ENCODE measurements at places on chromosomes 11 and 22.

DNA sequence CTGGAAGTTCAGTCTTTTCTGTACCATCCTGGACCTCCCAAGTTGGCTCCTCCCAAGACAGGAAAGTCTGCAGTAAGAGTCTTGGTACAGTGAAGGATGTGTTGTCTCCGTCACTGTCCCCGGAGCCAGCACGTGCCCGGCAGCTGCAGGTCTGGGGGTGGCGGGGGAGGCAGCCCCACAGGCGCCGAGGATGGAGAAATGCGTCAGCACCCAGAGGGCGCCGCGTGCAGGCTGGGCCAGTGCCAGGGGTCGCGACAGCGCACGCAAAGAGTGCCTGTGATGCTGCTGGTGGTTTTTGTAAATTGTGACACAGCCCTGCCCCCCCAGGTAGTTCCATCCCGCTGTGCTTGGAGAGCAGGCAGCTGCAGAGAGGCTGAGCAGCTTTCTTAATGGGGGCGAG, 1200.5 kb downstream of the BRD1 start:
- peak; percentile 16 for DNase-seq

DNA sequence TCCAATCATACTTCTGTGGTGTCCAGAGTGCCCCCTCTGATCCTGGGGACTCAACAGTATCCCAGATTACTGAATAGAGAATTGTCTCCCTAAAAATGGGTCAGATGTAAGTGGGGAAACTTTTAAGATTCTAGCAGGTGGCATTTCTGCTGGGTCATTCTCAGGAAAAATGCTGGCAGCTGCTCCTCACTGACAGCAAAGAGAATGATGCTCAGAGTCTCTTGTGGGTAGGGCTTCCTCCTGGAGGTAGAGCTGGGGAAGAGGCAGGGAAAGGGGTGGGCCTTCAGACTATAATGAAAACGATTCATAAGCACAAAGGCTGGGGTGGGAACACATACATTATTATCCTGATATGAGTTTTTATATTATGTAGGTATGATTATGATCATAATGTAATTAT, 647.2 kb downstream of the NELL1 start:
- DNase-seq = no peak

DNA sequence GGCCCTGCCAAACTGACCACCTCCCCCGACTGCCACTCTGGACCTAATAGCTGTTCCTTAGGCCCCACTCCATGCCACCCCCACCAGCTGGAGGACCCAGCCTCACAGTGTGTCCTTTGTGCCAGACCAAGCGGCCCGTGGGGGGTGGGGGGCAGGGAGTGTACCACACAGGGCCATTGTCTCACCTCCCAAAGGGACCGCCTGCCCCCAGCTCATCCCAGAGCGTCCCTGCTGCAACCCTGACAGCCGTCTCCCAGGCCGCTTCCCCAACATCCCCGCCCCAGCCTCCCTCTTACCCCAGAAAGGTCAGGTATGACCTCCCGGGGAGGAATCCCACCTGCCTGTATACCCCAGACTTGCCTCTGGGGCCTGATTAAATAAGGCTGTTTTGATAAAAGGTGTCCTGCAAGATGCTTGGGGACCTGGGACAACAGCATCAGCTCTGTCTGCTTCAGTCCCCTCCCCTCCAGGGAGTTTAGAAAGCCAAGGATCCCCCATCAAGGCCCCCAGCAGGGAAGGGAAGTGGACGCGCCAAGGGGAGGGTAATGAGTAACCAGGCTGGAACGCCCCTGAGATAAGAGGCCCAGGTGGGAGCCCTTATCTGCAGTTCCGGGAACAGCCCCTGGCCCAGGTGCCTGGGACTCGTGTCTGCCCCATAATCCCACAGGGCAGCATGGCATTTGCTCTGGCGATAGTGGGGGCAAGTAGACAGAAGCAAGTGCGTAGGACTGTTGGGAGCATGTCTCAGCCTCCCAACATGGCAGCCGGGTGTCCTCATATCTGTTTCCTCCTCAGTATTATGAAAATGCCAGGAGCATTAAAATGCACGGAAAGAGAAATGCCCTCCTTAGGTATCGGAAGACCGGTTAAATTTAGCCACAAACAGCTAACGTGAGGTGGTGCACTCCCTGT, 9.0 kb downstream of the CDC42EP1 start:
- DNase-seq = no peak

DNA sequence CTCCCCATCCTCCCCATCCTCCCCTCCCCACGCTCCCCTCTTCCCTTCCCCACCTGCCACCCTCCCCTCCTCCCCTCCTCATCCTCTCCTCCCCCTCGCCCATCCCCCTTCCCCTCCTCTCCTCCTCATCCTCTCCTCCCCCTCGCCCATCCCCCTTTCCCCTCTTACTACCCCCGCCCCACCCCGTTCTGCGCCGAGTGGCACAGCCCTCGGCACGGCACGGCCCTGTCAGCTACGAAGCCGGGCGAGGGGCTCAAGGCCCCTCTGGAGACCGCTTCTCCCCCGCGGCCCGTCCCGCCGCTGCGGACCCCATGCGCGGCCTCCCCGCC, 449.9 kb downstream of the OPCML start:
- no peak for DNase-seq

- peak; percentile 93 for DNase-seq
These were observed 188.4 kb downstream of the ADAMTS15 start for GRCh38 chr11:130636722-130637464.

DNA sequence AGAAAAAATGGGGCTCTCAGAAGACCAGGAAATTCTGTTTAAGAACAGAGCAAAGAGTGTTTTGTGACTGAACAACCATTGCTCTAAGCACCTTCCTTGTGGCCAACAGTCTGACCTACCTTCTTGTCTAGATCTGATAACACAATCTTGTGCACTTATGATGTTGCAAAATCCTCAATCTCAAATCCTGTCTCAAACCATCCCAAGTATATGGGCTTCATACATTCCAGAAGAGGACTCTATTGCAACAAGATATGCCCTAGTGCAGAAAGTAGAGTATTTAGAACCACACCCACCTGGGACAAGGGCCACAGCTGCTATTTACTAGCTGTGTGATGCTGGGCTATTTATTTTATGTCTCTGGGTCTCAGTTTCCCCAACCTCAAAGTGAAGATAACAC, 27.1 kb downstream of the RASSF10 start:
- DNase-seq = no peak

- DNase-seq = no peak
These were observed 152.6 kb upstream of the B3GAT1 start for GRCh38 chr11:134564472-134565200.

Data from NCI-H2029 (cell line).